WTC11 (cell line): ENCODE measurements at places on chromosomes 6 and 20.
A peak's percentile ranks its signal among the peaks of the same experiment; 100 is the strongest.

DNA sequence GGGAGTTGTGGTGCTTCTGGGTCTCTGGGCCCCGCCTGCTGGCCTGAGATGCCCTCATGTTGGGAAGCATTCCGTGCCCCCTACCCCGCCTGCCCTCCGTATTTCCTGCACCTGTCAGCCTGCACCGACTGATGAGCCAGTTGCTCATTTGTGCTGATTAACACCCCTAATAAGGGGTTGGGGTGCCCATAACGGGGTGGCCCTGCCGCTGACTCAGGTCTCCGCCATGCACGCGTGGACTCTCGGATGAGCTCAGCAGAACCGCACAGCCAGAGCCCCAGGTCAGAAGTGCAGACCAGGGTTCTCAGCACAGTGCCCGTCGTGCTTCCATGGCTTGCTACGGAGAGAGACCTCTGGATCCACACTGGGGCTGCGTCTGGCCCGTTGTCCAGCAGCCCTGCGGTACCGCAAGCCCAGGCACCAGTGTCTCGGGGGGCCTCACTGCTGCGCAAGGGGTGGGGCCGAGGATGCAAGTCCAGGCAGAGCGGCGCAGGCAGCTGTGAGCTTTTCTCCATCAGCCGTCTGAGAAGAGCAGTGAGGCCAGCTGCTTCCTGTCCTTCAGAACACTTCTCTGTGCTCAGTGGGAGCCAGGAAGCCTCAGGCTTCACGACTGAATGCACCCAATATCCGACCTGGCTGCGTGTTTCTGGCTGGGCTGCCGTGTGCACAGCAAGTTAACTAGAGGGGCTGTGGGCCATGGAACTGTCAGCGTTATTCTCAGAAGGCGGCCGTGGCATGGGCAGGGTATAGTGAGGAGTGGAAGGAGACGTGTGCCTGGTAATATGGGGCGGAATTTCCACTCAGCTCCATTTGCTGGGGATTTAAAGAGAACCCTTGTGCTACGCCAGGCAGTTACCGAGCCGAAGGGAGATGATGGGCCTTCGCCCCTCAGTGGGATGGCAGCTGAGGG lies 18.6 kb downstream of the MTG2 start:
- DNase-seq: no peak
- H3K4me1 ChIP-seq: no peaks in the 10 kb centered on the region
- H3K27ac ChIP-seq: no peak overlapping the region

GRCh38 chr6:100775667-100776066 lies 105.5 kb downstream of the ASCC3 start:
- no peak overlapping the region for H3K4me3 ChIP-seq
- no peak for DNase-seq
- H3K27ac ChIP-seq: no peak overlapping the region
- H3K27me3 ChIP-seq: no peaks in the 10 kb centered on the region

- H3K4me3 ChIP-seq: peak overlapping the region; percentile 96
- H3K4me1 ChIP-seq: peaks cover 33% of the 10 kb centered on the region
- no peaks in the 10 kb centered on the region for H3K27me3 ChIP-seq
- peak overlapping the region; percentile 89 for H3K27ac ChIP-seq
- no peaks in the 10 kb centered on the region for H3K36me3 ChIP-seq
Observed at GRCh38 chr6:25991785-25992412, 29.3 kb downstream of the TRIM38 start.

DNA sequence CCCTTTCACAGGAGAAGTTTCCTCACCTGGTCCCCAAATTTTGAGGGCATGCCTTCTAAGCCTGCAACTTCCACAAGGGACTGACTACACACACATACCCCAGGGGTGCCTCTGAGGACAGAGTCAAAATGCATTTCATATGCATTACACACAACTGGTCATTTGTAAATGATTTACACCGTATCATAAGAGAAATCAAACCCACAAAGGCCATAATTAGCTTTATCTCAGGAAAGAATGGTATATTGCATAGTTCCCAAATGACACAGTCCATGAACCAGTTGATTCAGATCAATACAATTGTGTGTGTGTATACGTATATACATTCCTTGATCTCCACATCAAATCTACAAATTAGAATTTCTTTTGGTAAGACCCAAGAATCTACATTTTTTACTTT lies 203.3 kb upstream of the PRDM1 start:
- no peaks in the 10 kb centered on the region for H3K27me3 ChIP-seq
- peaks cover 20% of the 10 kb centered on the region for H3K4me1 ChIP-seq
- H3K36me3 ChIP-seq: no peaks in the 10 kb centered on the region
- DNase-seq: no peak

GRCh38 chr6:147463651-147464050 lies 44.8 kb upstream of the SAMD5 start:
- H3K27me3 ChIP-seq: no peaks in the 10 kb centered on the region
- H3K27ac ChIP-seq: no peak overlapping the region
- peaks cover 16% of the 10 kb centered on the region for H3K4me1 ChIP-seq
- peaks cover 2% of the 10 kb centered on the region; the same call in 1 of the 2 replicates for H3K36me3 ChIP-seq
- no peak overlapping the region for H3K4me3 ChIP-seq

GRCh38 chr6:131858765-131859415 lies 51.1 kb downstream of the ENPP1 start:
- peak overlapping the region; percentile 38; the same call in 1 of the 2 replicates for H3K27ac ChIP-seq
- peaks cover 42% of the 10 kb centered on the region for H3K4me1 ChIP-seq
- no peak for DNase-seq
- H3K36me3 ChIP-seq: peaks cover 50% of the 10 kb centered on the region
- no peak overlapping the region for H3K4me3 ChIP-seq

- no peaks in the 10 kb centered on the region for H3K36me3 ChIP-seq
- H3K27me3 ChIP-seq: no peaks in the 10 kb centered on the region
- no peak overlapping the region for H3K4me3 ChIP-seq
- H3K4me1 ChIP-seq: peaks cover 4% of the 10 kb centered on the region
Observed at GRCh38 chr6:92180090-92180489, 1239.3 kb downstream of the EPHA7 start.

DNA sequence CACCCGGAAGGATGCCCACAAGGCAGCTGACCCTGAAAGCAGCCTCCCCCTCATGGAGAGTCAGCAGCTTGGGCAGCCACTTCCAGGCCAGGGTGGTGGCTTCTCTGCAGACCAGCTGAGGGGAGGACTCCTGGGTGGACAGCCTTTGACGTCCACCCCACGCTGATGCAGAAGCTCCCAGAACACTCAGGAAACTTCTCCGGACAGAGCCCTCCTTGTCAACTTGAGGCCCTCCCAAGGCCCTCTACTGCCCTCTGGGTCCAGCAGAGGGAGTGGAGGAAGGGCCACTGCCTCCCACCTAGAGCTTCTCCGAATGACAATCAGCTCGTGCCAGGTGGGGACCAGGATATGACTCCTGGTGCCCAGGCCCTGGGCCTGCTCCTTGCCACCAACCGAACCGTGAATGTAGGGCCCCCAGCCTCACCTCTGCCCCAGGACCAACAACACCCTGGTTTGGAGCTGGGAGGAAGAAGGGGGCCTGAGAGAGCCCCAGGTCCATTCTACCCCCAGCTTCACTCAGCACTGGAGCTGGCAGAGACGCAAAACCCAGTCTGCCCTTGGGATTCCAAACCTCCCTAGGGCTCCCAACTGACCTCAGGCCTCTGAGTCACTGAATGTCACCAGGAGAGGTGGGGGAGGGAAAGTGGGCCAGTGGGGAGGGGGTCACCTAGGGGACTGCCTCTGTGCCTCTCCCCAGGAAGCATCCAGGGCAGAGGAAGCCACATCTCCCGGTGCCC lies 10.9 kb upstream of the SLC22A7 start:
- H3K4me3 ChIP-seq: 0 out of 2 replicates have a peak overlapping the region, but pooled peaks have one; percentile 40
- H3K4me1 ChIP-seq: peaks cover 7% of the 10 kb centered on the region
- H3K36me3 ChIP-seq: no peaks in the 10 kb centered on the region
- peaks cover 21% of the 10 kb centered on the region for H3K27me3 ChIP-seq
- no peak for DNase-seq

DNA sequence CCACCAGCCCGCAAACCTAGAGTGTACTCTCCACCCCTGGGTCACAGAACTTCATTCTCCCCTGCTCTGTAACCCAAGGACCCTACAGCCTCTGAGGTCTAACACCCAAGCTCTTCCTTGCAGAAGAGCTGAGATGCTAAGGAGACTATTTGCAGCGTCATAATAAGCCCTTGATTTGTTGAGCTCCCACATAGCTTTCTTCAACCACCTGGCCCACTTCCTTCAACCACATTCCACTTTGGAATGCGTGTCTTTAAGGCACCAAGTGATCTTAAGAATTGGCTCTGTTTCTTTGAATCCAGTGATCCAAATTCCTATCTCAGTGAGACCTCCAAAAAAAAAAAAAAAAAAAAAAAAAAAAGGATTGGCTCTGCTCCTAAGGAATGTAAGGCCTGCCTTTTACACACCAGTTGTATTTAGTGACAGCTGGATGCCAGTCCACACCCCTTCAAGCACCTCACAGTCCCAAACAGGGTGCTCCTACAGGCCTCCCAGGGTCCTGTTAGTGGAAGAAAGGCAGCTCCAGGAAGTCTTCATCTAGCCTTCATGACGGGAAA lies 106.2 kb downstream of the UBE3D start:
- H3K27ac ChIP-seq: peak overlapping the region; percentile 97
- DNase-seq: peak; percentile 20

DNA sequence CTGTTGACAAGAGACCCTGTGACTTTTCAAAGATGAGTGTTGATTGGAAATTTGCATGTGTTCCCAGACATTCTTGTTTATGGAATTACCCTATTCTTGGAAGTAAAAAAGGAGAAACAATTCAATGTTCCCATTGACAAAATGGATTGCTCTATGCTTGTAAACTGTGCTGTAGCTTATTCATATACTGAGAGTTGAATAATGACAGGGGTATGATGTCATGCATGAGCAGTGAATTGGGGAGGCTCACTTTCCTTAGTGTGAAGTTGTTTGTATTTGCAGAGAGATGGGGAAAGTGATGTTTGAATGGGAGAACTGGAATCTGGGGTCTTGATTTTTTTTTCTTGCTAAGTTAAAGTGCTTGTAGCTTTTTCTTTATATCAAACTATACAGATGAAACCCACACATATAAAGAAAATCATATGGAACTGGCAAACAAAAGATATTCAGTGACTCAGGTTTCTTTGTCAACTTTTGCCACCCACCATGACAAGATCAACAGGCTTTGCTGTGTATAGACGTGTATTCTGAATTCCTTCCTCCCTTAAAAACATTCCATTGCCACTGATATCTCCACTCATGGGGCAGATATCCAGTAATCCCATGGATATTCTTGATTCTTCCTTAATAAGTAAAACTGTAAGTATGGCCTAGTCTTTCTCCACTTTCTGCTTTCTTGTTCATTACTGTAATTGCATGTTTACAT lies 97.8 kb upstream of the JAG1 start:
- no peaks in the 10 kb centered on the region for H3K36me3 ChIP-seq
- no peak overlapping the region for H3K4me3 ChIP-seq
- peaks cover 32% of the 10 kb centered on the region for H3K4me1 ChIP-seq
- no peak overlapping the region for H3K27ac ChIP-seq

GRCh38 chr20:42359617-42360016 lies 741.4 kb upstream of the CHD6 start:
- no peaks in the 10 kb centered on the region for H3K36me3 ChIP-seq
- H3K4me1 ChIP-seq: 0 out of 2 replicates have a peak, but pooled peaks cover 8% of the 10 kb centered on the region
- DNase-seq: no peak

GRCh38 chr6:29426654-29427053 lies 11.9 kb downstream of the OR12D1 start:
- no peaks in the 10 kb centered on the region for H3K36me3 ChIP-seq
- H3K27ac ChIP-seq: no peak overlapping the region
- peaks cover 13% of the 10 kb centered on the region for H3K4me1 ChIP-seq

DNA sequence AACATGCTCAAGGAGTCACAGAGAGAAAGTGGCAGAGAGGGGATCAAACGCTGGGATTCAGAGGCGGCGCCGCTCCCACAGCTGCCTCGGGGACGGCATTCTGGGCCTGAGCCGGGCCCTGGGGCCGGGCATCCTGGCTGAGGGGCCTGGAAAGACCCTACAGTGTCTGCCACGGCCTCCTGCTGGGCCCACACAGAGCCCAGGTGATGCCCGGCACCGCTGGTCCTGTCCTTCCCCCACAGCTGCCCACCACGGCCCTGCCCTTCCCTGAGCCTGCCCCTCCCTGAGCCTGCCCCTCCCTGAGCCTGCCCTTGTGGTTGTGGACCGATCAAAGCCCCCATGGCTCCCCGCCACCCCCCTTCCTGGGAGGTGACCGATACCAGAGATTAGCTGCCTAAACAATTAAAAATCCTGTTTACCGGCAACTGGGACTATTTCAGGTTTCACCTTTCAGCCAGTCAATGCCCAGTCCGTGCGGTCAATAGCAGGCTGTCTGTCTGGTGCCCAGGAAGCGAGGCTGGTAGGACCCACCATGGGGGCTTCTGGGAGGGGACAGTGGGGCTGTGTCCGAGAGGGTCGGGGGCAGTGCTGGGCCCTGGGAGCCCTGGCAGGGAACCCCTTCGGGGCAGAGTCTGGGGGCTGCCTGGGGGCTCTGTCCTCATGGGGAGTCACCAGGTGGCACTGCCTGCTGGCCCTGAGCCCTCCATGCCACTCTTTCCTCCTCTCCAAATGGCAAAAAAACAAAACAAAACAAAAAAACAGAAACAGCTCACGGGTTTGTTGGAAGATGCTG lies 55.4 kb upstream of the GATA5 start:
- H3K27ac ChIP-seq: peak overlapping the region; percentile 76; the same call in 1 of the 2 replicates
- no peaks in the 10 kb centered on the region for H3K36me3 ChIP-seq
- no peak overlapping the region for H3K4me3 ChIP-seq
- no peaks in the 10 kb centered on the region; the same call in 1 of the 2 replicates for H3K4me1 ChIP-seq

GRCh38 chr6:156890627-156891314 lies 113.6 kb downstream of the ARID1B start:
- DNase-seq: no peak
- H3K36me3 ChIP-seq: no peaks in the 10 kb centered on the region
- H3K27ac ChIP-seq: peak overlapping the region; percentile 54
- H3K4me1 ChIP-seq: peaks cover 58% of the 10 kb centered on the region

DNA sequence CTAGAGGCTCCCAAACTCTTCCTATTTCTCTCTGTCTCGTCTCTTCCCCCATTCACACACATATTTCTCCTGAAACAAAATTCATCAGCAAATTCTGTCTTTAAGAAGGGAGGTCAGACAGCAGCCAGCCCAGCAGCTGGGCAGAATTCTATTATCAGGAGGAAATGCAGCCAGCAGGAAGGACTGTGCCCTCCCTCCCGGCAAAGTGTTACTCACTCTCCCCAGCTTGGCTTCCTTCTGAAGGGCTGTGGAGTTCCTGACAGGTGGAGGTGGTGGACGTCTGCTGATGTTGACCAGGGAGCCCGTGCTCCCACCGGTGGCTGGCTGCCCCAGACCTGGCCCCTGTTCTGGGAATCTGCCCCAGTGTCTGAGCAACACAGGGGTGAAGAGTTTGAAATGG lies 37.3 kb downstream of the KCNB1 start:
- no peaks in the 10 kb centered on the region for H3K27me3 ChIP-seq
- no peak for DNase-seq
- H3K4me1 ChIP-seq: peaks cover 48% of the 10 kb centered on the region

DNA sequence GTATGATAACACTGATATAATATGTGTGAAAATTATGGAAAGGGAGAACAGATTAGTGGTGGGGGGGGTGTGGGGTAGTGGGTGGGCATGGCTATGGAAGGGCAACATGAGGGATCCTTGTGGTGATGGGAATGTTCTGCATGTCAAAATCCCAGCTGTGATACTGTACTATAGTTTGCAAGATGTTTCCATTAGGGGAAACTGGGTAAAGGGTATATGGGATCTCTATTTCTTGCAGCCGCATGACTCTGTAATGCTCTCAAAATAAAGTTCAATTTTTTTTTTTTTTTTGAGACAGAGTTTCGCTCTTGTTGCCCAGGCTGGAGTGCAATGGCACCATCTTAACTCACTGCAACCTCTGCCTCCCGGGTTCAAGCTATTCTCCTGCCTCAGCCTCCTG lies 14.3 kb downstream of the ZBTB2 start:
- H3K27me3 ChIP-seq: no peaks in the 10 kb centered on the region
- H3K27ac ChIP-seq: peak overlapping the region; percentile 42; the same call in 1 of the 2 replicates
- H3K36me3 ChIP-seq: 0 out of 2 replicates have a peak, but pooled peaks cover 4% of the 10 kb centered on the region
- H3K4me3 ChIP-seq: no peak overlapping the region
- no peak for DNase-seq
- peaks cover 66% of the 10 kb centered on the region for H3K4me1 ChIP-seq
